MCF 10A (cell line): ENCODE measurements at places on chromosomes 4 and X.

DNA sequence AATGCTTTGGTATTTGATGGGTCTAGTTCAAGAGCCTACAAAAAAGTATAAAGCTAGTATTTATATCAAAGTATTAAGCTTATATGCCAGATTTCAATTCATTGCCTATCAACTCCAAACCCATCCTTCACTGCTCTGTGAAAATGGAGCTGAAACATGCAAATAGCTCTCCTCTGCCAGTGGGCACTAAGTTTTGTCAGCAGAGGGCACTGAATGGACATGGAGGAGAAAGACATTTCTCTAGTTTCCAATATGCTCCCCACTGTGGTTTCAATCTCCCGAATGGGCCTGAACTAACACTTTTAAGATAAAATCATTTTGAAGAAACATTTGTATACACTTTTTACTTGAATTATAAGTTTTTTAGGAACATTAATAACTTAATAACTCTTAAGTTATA lies 12.4 kb downstream of the PPID start:
- DNase-seq = no peak

DNA sequence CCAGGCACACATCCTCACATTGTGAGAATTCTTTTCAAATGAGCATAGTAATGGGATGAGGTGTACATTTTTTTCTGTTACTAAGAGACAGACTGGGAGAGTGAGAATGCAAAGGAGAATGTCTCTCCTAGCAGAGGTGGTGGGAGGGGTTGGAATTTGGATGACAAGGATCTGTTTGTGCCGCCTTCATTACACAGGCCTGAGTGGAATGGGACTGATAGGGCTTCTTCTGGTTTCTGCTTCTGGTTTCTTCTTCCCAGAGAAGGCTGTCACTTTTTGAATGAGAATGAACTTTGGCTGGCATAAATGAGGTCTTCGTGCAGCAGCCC lies 55.4 kb downstream of the C4orf51 start:
- peak; percentile 80 for DNase-seq

GRCh38 chrX:131840799-131841495 lies 182.2 kb upstream of the STK26 start:
- DNase-seq = no peak

GRCh38 chr4:14117575-14118238 lies 490.2 kb upstream of the BOD1L1 start:
- no peak for DNase-seq

- peak; percentile 35 for DNase-seq
Observed at GRCh38 chr4:25856756-25857155, 6.0 kb downstream of the SEL1L3 start.

DNA sequence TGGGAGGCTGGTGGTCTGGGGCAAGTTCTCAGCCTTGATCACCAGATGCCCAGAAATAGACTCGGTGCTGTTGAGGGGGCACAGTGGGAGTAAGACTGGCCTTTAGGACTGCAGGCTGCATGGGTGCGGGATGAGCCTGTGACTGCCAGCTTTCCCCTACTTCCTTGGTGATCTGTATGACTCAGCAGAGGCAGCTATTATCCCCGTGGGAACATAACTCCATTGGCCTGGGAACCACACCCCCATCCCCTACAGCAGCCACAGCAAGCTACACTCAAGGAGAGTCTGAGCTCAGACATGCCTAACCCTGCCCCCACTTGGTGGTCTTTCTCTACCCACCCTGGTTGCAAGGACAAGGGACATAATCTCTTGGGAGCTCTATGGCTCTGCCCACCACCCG lies 20.6 kb downstream of the CLIC2 start:
- DNase-seq = peak; percentile 69

DNA sequence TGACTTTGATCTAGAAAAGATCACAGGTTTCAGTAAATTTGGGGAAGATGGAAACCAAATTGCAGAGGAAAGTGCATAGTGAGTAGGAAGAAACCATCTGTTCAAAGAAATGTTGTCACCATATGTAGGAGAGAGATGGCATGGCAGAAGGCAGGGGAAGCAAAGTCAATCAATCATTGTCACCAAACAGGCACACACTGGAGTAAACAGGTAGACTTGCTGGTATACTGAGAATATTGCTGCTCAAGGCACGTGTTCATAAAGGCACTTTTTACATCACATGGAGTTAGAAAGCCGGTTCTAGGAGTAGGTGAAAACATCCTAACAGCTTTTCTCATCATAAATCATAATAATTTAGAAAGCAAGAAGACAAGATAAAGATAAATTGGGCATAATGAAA lies 550.5 kb upstream of the FAT1 start:
- no peak for DNase-seq

DNA sequence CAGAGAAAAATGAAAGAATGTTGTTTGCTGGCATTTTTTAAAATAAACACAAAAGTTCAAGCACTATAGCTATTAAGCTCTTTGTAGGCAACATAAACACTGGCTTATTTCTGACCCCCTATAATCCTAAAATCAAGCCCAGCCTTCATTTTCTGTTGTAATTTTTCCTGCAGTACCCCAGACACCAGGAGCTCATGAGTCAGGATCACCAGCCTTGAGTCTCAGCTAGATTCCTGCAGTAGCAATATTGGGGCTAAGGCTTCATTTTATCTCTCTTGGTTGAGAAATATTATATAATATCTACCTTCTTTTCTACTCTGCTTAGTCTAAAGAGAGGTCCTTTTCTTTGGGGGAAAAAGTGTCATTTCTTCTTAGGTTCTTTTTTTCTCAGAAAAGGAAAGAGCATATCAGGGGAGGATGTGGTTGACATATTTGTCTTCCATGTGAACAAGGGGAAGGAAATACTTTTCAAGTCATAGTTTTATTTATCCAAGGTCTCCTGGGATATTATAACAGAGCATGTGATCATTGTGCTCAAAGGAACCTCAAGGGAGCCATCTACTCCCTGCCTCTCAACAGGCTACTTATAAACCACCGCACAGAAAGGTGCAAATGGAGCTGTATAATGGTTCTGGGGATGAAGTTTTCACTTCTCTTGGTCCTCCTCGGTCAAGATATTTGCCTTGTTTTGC lies 678.3 kb upstream of the NR3C2 start:
- DNase-seq = no peak
